ENCODE measurements at places on chromosomes 4 and X. TPM values are rescaled to one million over a fixed set of nuclear protein-coding genes. Genes with fewer than 3 reads are reported as not detected.

CLDN34 gene
- not detected for total RNA-seq

GUF1 gene
- total RNA-seq: 16.7 TPM

- no peaks in the 10 kb centered on the region for H3K4me1 ChIP-seq
- no peaks in the 10 kb centered on the region for H3K36me3 ChIP-seq
- H3K27ac ChIP-seq: no peak overlapping the region
- no peak for DNase-seq
These were observed 232.2 kb downstream of the GPAT3 start for GRCh38 chr4:83768146-83768545.

DNA sequence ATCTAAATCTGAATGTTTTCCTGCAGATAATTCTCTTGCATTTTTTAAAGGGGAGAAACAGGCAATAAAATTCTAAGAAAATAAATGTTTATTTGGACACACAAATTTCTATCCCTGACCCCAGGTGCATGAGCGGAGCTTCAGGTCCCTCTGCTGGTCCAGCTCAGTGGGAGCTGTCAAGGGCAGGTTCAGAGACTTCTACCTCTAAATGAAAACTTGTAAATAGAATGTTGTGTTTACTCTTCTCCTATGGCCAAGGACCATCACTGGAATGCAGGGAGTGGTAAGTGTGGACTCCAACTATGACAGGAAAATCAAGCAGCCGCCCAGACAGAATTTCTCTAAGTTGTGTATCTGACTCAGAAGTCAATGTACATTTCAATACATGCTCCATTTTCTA is 148.6 kb upstream of the TTC29 start:
- H3K27ac ChIP-seq: no peak overlapping the region
- no peaks in the 10 kb centered on the region for H3K36me3 ChIP-seq
- H3K27me3 ChIP-seq: no peaks in the 10 kb centered on the region
- no peak overlapping the region for H3K4me3 ChIP-seq
